ENCODE measurements at places on chromosomes 6 and 20.

GRCh38 chr6:21395121-21395520 lies 198.4 kb upstream of the SOX4 start:
- peak; percentile 8 for DNase-seq

DNA sequence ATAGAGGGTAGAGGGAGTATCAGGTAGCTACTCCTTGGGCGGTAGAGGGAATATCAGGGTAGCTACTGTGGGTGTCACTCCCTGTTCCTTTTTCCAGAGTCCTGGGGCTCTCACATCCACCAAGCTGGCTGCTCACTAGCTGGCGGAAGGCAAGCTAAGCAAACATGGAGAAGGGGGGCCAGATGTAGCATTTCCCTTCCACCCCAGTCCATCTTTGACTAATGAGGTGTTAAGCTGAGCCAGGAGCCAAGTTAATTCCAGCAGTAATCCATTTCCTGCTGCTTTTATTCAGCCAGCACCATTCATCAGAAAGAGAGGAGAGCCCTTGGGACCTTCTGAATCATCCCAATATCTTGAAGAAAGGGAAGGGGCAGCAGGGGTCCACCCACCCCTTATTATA lies 330.0 kb downstream of the ZFAND3 start:
- no peak for DNase-seq

GRCh38 chr20:60087563-60088105 lies 129.4 kb downstream of the CDH26 start:
- DNase-seq: no peak

DNA sequence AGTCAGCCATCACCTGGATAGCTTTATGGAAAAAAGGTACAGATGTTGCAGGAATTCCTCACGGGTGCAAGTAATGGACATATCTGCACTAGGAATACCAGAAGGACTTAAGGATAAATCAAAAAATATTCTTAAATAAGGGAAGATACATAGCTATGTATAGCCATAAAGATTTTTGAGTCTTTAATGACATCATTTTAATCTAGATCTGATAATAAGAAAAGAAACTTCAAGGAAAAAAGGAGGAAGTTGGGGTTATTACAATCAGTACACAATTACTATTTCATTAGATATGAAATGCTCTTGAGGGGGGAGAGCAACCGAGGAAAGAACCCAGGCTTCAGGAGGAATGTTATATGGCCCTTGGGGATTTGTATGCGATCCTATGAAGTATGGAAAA lies 110.2 kb downstream of the FOXC1 start:
- no peak for DNase-seq

GRCh38 chr20:20024942-20025341 lies 7.8 kb downstream of the NAA20 start:
- DNase-seq: peak; percentile 61

GRCh38 chr6:80181352-80182081 lies 75.0 kb downstream of the BCKDHB start:
- DNase-seq: no peak

- DNase-seq: peak; percentile 1
Measured at GRCh38 chr20:7850775-7851490, 89.3 kb downstream of the HAO1 start.

- no peak for DNase-seq
Measured at GRCh38 chr6:326896-327537, 34.7 kb downstream of the DUSP22 start.

DNA sequence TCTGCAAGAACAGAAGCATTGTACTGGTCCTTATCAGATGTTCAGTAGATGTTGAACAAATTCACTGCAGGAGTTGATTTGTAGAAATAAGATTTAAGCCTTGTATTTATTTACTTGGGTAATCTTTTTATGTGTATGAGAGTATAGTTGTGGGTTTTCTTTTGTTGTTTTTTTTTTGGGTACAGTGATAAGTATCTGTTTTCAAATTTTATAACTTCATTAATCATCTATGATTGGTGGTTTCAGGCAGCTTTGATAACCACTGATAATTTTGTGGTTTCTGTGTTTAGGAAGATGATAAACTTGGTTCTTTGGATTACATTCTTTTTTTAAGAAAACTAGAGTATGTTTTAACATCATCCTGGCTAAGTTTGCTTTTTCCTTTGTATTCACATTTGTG lies 2.8 kb downstream of the AFDN start:
- no peak for DNase-seq

DNA sequence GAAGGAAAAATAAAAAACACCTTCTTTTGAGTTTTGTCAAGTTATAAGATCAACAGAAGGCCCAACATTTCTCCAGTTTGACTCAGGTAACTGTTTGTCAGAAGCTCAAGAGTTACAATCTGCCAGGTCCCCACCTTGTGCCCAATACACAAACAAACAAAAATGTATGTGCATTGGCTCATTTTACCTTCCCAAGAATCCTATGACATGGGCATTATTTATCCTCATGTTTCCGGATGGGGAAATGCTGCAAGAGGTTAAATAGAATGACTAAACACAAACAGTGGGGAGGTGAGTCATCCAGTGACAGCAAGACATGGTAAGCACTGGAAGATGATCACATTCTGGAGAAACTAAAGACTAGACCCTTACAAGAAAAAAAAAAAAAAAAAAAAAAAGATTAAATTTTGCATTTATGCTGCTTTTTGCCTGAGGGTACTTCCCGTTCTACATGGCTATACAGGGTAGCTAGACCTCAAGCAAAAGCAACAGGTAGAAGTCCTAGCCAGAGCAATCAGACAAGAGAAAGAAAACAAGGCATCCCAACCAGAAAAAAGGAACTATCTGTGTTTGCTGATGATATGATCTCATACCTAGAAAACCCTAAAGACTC lies 23.6 kb upstream of the ANKRD60 start:
- DNase-seq: peak; percentile 95

GRCh38 chr6:150354754-150355571 lies 13.8 kb upstream of the IYD start:
- DNase-seq: no peak

DNA sequence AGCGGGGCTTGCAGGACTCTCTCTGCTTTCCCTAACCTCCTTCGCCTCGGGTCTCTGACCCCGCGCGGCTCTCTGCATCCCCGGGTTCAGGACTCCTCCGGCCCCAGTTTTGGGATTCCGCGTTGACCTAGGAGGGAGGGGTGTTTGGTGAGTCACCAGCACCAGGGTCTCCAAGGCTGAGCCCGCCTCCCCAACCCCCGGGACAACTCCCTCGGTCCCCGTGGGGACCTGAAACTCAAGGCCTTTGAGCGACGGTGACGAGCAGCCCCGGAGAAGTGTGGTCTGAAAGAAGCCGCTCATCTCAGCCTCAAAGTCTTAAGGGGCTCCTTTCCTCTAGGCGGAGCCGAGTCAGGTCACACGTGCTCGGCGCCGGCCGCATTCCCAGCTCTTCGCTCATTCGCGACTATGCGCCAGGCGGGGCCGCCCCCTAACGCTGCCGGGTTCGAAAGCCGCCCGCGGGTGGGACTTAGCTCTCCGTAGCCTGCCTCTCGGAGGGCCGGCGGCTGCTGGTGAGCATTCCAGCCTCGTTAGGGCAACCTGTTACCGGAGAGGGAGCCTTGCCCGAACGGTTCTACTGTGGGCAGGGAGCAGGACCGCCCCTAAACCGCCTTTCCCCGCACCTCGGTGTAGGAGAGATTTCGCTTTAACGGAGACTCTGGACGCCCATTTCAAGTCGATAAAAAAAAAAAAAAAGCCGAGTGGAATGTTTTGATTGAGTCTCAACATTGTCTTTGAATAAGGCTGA lies 3.0 kb upstream of the PRDM13 start:
- DNase-seq: peak; percentile 55

GRCh38 chr20:433300-433975 lies 25.3 kb downstream of the RBCK1 start:
- peak; percentile 45 for DNase-seq

- peak; percentile 14 for DNase-seq
Measured at GRCh38 chr6:125747589-125748405, 1.6 kb upstream of the HEY2 start.

- no peak for DNase-seq
Measured at GRCh38 chr6:57205550-57206328, 16.4 kb downstream of the RAB23 start.

DNA sequence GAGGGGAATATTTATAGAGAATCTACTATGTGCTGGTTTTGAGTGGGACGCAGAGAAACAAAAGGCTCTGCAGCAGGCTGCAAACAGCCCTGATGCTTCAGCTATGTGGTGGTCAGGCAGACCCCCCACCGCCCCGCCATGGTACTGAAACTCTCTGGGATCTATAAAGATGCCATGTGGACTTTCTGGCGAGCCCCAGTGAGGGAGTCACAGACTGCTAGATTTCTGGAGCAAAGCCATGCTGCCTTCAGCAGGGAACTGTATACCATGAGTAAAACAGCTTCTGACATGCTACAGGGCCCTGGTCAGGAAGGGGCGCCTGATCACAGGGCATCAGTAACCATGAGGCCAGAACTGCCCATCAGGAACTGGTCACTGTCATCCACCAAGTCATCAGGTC lies 19.2 kb upstream of the BPIFB1 start:
- no peak for DNase-seq

GRCh38 chr20:1857466-1857865 lies 37.7 kb upstream of the SIRPA start:
- no peak for DNase-seq

GRCh38 chr6:50681213-50681824 lies 32.0 kb upstream of the TFAP2D start:
- no peak for DNase-seq

DNA sequence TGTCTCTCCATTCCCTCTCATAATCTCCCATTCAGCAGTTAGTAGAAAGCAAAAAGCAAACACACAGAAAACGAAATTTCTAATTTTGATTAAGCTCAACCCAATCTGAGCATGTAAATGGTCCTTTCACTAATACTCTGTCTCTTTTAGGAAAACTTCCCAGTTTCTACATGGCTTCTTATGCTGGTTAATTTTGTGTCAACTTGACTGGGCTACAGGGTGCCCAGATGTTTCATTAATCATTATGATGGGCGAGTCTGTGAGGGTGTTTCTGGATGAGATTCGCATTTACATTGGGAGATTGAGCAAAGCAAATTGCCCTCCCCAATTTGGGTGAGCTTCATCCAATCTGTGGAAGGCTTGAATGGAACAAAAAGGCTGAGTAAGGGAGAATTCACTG lies 142.2 kb downstream of the MBOAT1 start:
- DNase-seq: no peak

GRCh38 chr20:52193886-52194545 lies 2.4 kb upstream of the ZFP64 start:
- DNase-seq: no peak

- peak; percentile 85 for DNase-seq
Measured at GRCh38 chr6:31651602-31652191, 764 bp downstream of the BAG6 start.
